ENCODE measurements at places on chromosomes 2 and 18. TPM values are rescaled to one million over a fixed set of nuclear protein-coding genes. Genes with fewer than 3 reads are reported as not detected.

Gene AFG3L2
- 87.4 TPM for total RNA-seq

Gene MAPK4
- 10.9 TPM for total RNA-seq

Gene ANO7
- 0.98 TPM for total RNA-seq

Gene TRPM8
- not detected for total RNA-seq

Gene REG3G
- not detected for total RNA-seq

Gene LNPK
- total RNA-seq: 20.5 TPM

Gene IL1B
- not detected for total RNA-seq

Gene CRIM1
- total RNA-seq: 49.5 TPM

Gene PLCD4
- total RNA-seq: 0.89 TPM

Gene ALPI
- total RNA-seq: not detected

Gene RTP5
- total RNA-seq: 0.13 TPM

Gene BMP10
- not detected for total RNA-seq

Gene SH3BP4
- 36.9 TPM for total RNA-seq

Gene PARD6G
- total RNA-seq: 49.9 TPM

Gene ZNF142
- 24.9 TPM for total RNA-seq

Gene SKA1
- total RNA-seq: 0.45 TPM

Gene C2orf80
- total RNA-seq: not detected

Gene GREB1
- 0.94 TPM for total RNA-seq

Gene CPO
- not detected for total RNA-seq

Gene FSIP2
- 1.5 TPM for total RNA-seq

Gene NPPC
- not detected for total RNA-seq

Gene ANKRD30B
- not detected for total RNA-seq

Gene FAHD2B
- total RNA-seq: 1.8 TPM

Gene SUPT7L
- total RNA-seq: 24.9 TPM

Gene DOK1
- 14.4 TPM for total RNA-seq

Gene LAPTM4A
- 300 TPM for total RNA-seq

Gene SEPTIN10
- 71.6 TPM for total RNA-seq

Gene SPHKAP
- total RNA-seq: 1.5 TPM

Gene MARCO
- total RNA-seq: 4.5 TPM

Gene LYG1
- total RNA-seq: 0.40 TPM

Gene FLACC1
- total RNA-seq: 3.9 TPM

Gene LRATD1
- total RNA-seq: 11.4 TPM

Gene XRCC5
- total RNA-seq: 240 TPM
